OCI-M1 (cell line): ENCODE measurements at places on chromosomes 13 and 19.

GRCh38 chr13:79722885-79723445, 242.0 kb downstream of the NDFIP2 start:
- no peak for DNase-seq

DNA sequence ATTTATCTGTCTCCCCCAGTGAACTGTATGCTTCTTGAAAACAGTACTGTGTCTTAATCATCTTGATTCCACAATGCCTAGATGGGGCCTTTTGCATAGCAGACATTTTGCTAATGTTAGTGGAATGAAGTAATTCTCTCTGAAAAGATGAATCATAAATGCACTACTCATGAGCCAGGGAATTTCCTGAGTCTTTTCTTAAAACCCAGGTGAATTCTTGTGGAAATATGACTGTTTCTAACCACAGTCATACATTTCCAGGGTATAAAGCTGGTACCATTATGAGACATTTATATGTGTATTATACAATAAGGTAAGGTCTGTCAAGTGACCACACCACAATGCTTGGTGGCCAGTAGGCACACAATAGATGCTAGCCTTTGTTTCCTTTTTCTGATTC, 5.5 kb upstream of the KCTD4 start:
- no peak for DNase-seq

GRCh38 chr19:10667867-10668266, 13.7 kb downstream of the ILF3 start:
- no peak for DNase-seq

GRCh38 chr13:98032168-98032567, 78.7 kb downstream of the IPO5 start:
- no peak for DNase-seq

DNA sequence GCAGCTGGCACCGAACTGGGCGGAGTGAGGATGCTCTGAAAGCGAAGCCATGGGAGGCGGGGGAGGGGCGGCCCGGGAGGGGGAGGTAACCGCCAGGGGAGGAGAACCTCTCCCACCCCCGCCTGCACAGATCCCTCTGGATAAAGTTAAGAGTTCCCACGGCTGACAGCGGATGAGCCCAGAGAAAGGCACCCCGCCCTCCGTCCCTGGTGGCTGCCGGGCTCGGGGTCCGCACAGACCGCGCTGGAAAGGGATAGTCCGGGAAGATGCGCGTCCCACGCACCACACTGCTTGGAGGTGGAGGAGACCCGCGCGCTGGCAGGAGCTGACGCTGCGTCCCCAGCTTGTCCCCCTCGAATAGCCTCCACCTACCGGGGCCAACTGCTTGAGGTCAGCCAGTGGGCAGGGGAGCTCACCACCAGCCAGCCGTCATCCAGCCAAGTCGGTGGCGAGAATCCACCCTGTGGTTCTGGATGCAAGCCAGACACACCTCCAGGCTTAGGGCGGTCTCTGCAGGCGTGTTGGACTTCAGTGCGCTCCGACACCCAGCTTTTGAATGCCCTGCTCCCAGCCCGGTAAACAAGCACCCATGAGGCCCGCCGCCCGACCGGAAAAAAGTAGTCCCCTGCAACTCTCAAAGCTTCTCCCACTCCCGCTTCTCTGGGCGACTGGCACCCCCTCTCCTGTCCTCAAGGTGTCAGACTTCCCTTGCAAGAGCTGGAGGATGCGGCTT, at the start of gene TRPC4:
TSS of gene TRPC4 (minus strand) at position 17 of the 733 bp plus-strand sequence. CDS start 86,439 bp downstream, outside the sequence.
- DNase-seq, result peak; percentile 84

- peak; percentile 42 for DNase-seq
Observed at GRCh38 chr19:9828551-9829063, 889 bp downstream of the UBL5 start.

DNA sequence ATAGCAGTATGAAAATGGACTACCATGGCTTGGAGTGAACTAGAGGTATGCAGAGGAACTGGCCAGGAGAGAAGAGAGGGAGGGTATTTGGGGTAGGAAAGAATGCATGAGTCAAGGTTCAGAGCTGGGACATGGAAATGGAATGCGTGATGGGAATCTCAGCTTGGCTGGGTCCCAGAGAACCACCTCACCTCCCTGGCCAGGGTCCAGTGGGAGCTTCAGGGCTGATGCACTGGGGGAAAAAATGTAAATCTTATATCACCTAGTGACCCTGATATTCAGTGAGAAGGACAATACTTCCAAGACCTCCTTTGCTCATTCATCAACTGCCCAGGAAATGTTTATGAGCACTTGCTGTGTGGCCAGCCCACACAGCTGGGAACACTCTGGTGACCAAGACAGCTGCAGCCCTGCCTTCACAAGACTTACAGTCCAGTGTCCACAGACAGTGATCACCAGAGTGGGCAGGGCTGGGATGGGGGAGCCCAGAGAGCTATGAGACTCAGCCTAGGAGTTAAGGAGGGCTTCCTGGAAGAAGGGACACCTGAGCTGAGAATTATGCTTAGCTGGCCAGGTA, 12.8 kb downstream of the IGSF23 start:
- no peak for DNase-seq

GRCh38 chr19:37990362-37990761, 83.4 kb downstream of the SIPA1L3 start:
- no peak for DNase-seq

GRCh38 chr19:40907968-40908735, 26.1 kb upstream of the CYP2A7 start:
- DNase-seq, result no peak

GRCh38 chr13:107301724-107302374, 733.9 kb upstream of the ARGLU1 start:
- peak; percentile 26 for DNase-seq

DNA sequence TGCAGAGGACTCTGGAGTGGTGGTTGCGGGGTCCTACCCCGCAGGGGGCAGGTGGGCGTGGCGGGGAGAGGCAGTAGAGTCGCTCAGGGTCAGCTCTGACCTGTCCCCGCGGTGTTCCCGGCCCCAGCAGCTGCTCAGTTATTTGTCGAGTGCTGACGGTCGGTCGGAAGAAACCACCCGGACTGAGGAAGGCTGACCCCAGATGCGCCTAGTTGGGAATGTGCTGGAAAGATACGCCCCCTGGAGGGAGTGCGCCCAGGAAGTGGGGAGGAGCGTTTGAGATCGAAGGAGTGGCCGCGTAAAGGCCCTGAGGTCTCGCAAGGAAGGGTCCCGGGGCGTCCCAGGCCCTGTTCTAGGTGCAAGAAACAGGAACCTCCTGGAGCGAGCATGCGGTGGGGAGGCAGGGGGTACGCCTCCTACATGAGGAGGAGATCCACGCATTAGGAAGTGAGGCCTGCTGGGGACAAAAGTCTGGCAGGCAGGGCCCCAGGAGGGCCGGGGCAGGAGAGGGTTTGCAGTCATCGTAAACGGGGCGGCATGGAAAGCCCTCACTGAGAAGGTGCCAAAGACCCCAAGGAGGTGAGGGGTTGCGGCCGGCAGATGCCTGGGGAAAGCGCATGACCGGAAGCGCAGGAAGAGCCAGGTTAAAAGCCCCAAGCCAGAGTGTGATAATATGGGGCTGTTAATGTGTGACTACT, 9.2 kb downstream of the CCDC8 start:
- DNase-seq, result no peak

DNA sequence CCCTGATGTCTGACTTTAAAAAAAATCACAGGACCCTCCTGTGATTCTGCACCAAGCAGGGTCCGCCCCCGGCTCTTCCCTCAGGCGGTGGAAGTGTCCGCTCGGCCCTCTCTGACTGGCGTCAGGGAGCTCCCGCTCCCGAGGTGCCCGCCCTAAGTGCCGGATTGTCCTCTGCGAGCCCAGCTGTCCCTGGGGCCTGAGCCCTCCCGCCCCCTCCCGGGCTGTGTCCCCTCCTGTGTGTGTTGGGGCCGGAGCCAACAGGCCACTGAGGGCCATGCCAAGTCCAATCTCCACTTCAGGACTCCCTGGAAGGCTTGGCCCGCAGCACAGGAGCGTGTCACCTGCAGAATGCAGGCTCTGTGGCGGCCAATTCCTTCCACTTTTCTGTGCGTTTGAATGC, 25.4 kb downstream of the MAP2K2 start:
- no peak for DNase-seq

GRCh38 chr13:38703255-38703654, 16.4 kb downstream of the FREM2 start:
- no peak for DNase-seq

GRCh38 chr19:3140667-3141038, 4.8 kb downstream of the GNA15 start:
- no peak for DNase-seq

DNA sequence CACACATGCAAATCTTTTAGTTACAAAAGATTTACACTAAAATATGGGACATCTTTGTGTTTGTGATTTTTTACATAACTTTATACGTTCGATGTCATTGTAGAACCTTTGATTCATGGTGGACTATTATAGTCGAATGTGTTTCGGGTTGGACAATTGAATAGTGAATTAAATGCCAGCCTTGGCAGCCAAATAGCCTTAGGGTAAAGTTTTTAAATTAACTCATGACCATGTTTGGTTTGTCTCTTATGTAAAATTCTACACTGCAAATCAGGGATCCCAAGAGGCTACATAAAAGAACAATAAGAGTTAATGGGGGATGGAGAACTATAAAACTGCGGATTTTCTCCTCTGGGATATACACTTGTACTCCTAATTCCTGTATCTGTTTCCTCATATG, 1735.6 kb upstream of the SPRY2 start:
- DNase-seq, result no peak

GRCh38 chr13:95926231-95926630, 127.0 kb downstream of the UGGT2 start:
- no peak for DNase-seq

- peak; percentile 78 for DNase-seq
Observed at GRCh38 chr13:46296115-46296822, 84.5 kb downstream of the LRRC63 start.

DNA sequence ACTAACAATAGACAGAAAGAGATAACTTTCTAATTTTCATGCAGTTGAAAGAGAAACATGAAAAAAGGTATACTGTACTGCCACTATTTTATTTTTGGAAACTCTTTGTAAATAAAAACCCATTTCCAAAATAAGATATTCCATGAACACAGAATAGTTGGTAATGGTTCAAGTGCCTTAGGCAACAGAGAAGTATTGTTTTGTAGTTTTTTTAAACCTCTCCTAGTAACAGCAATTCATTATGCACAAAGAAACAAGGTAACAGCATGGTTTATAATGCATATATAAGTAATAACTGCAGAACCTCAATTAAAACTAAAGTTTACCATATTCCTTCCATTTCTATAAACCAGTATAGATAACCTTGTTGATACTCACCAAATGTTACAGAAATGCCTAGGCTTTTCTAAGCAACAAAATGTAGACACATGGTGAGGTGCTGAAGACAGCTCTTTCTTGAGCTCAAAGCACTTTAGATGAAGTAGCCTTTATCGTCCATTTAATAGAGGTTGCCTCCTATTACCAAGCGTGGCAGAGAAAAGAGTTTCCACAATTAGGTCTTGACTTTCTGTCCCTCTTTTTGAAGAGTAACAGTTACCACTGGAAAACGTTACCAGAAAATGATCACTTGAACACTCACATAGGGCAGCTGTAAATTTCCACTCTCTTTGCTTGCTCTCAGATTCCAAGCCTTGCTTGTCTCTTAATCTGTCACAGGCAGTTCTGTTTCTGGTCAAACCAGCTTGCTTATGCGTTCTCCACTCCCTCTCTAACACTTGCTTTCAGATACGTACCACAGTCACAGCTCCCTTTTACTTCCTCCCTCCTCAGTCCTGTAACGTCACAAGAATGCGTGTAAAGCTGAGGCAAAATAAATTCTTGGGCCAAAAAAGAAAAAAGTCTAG, 42.9 kb downstream of the CAB39L start:
- peak; percentile 91 for DNase-seq

DNA sequence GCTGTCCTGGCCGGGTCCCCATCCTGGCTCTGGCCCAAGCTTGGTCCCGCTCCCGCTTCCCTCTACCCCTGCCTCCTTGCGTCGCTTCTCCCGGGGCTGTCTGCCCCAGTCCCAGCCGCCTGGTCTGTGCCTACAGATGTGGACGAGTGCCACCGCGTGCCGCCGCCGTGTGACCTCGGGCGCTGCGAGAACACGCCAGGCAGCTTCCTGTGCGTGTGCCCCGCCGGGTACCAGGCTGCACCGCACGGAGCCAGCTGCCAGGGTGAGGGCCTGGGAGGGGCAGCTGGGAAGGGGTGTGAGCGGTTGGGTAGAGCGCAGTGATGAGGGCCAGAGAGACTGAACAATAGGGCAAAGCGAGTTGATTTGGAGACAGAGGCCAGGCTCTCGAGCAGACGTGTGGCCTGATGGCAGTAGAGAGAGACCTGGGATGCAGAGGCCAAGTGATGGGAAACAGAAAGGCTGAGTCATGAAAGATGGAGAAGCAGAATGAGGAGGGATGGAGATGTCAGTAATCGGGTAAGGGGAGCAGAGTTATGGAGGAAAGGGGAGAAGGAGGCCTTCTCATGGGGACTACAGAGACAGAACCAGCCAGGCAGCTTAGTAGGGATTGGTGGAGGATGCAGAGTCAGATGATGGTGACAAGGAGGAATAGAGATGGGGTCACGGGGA, 9.4 kb downstream of the LTBP4 start:
- DNase-seq, result no peak

DNA sequence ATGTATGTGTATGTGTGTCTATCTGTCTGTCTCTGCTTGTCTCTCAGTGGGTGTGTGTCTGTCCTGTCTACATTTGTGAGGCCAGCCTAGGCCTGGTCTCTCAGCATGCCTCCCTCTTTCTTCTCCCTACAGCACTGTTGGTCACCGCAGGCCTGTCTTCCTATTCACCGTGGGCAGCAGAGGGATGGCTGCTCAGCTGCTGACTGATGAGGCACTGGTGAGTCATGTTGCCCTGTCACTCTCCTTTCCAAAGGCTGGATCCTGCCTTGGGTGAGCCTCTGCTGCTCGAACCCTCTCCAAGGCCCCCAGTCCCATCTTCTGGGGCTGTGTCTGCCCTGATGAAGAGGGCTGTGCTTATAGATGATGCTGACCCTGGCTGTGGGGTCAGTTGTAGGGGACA, 6.3 kb downstream of the ZNF71 start:
- DNase-seq, result no peak

GRCh38 chr13:94063848-94064247, 415.6 kb downstream of the DCT start:
- DNase-seq, result no peak

- peak; percentile 94 for DNase-seq
Observed at GRCh38 chr13:102606537-102607309, 9.9 kb downstream of the TPP2 start.

GRCh38 chr13:100980171-100980570, 305.6 kb upstream of the TMTC4 start:
- DNase-seq, result no peak

DNA sequence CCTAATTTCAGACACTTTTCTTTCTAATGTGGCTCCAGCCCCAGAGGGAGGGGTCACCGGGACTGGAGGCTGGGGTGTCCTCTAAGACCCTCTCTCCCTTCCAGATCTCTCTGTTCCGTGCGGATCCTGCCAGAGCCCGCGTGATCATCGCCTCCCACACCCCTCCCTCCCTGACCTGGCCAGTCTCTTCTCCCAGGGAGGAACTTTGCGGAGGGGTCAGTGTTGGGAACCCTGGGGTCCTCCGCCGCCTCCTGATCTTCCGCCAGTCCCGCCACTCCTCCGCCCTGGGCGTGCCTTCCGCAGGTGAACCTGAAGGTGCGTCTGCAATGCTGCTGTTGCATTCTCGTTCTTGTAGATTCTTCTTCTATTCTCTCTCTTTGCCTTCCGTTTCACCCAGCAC, 9.1 kb downstream of the SOX21 start:
- DNase-seq, result no peak

GRCh38 chr13:20073775-20074174, 87.1 kb downstream of the GJA3 start:
- DNase-seq, result no peak

GRCh38 chr13:39602277-39602613, 748 bp downstream of the LHFPL6 start:
- DNase-seq, result peak; percentile 53

GRCh38 chr19:19270749-19271571, 2.1 kb downstream of the TM6SF2 start:
- no peak for DNase-seq

GRCh38 chr13:72527333-72527732, 200.1 kb downstream of the MZT1 start:
- DNase-seq, result no peak
